RPMI8226 (cell line): ENCODE measurements at places on chromosomes 16 and 17.

GRCh38 chr17:19805006-19805405 is 56.9 kb upstream of the ALDH3A1 start:
- no peak for DNase-seq

- DNase-seq: peak; percentile 55
These were observed 10.3 kb upstream of the SAMD14 start for GRCh38 chr17:50139950-50140885.

GRCh38 chr16:27826081-27826892 is 237.2 kb downstream of the GSG1L start:
- no peak for DNase-seq

- peak; percentile 52 for DNase-seq
These were observed 228.5 kb upstream of the PMFBP1 start for GRCh38 chr16:72400257-72401083.

- no peak for DNase-seq
These were observed 21.1 kb downstream of the RAB40B start for GRCh38 chr17:82677353-82677925.

- DNase-seq: peak; percentile 77
These were observed 7.3 kb downstream of the ARHGAP27 start for GRCh38 chr17:45425125-45425983.

- no peak for DNase-seq
These were observed 1.1 kb downstream of the ARL6IP1 start for GRCh38 chr16:18800293-18800692.

DNA sequence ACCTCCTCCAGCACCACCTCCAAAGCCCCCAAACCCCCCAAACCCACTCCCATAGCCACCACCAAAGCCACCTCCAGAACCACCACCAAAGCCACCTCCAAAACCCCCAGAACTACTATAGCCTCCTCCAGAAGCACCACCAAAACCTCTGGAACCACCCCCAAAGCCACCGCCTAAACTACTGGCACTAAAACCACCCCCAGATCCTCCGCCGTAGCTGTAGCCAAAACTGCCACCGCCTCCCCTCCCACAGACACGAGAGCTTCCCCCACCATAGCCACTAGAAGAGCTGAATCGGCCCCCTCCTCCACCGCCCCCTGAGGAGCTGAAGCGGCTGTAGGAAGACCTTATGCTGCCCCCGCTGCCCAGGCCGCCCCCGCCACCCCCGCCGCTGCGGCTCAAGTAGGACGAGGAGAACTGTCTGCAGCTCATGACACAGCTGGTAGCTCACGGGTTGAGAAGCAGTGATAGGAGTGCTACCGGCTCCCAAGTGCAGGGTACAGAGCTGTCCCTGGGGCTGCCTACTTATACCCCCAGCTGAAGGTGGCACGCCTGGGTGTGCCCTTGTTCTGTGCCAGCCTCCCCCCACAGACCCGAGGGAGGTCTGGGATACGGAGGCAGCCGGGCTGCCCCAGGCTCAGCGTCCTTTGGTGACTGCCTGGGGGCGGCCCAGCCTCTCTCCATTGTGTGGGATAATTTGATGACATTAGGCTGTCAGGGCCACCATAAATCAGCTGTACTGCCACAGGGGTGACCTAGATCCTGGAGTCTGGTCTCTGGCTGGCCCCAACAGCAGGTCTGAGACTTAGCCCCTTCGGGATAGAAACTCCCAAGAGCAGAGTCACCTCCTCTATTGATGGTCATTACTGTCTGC is at the start of gene KRT9:
Gene KRT9 (minus strand): TSS at position 499 of the 874 bp plus-strand sequence. CDS start 67 bp downstream, at position 432.
- no peak for DNase-seq

GRCh38 chr16:87169509-87169995 is 147.6 kb downstream of the C16orf95 start:
- no peak for DNase-seq

GRCh38 chr17:56440419-56440818 is 153.1 kb upstream of the NOG start:
- DNase-seq: no peak

- DNase-seq: no peak
These were observed 61.9 kb upstream of the CIBAR2 start for GRCh38 chr16:85173981-85174751.

DNA sequence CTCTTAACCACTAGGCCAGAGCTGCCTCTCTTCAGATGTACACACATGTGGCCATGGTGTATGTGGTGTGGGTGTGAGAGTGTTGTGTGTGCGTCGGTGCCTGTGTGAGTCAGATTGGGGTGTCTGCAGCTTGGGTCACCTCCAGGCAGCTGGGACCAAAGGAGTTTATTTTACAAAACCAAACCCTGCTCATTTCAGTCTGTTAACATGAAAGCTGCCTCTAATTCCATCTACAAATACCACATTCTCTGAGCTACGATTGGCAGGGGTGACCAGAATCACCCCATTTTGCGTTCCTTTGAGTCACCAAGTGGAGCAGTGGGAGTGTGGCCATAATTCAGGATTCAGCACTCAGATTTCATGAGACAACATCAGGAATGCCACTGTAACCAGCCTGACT is 105.3 kb downstream of the IRX5 start:
- no peak for DNase-seq

DNA sequence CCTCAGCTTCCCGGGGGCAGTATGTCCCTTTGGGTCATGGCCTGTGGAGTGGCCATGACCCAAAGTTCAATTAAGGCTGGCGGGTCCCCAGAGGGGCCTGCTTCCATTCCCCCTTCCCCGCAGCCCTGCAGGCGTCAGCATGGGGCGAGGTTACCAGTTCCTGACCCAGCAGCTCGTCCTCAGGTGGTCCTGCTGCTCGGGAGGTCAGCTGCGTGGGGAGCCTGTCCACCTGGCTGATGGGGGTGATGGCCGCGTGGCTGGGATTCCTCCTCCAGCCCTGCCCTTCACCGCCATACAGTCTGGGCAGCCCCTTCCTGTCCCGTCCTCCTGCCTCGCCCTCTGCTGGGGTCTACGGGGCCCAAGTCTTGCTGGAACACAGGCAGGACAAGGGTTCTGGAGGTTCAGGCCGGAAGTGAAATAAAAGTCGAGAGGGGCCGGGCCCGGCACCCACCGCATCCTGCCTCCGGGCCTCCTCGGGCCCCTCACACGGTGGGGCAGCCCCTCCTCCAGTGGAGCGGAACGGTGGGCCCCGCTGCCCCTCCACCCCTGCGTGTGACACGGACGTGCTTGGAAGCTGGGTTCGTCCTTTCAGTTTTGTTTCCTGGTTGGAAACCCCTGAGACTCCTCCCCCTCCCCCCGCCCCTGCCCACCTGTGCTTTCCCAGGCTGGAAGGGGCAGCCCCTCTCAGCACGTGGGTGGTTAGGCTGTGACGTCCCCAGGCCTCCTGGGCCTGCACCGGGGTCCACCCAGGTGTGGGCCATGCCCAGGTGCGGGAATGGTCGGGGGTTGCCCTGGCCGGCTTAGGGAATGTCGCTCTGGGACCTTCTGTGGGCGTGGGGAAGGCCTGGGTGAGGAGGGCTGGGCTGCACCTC is 6.8 kb downstream of the UBALD2 start:
- peak; percentile 35 for DNase-seq

DNA sequence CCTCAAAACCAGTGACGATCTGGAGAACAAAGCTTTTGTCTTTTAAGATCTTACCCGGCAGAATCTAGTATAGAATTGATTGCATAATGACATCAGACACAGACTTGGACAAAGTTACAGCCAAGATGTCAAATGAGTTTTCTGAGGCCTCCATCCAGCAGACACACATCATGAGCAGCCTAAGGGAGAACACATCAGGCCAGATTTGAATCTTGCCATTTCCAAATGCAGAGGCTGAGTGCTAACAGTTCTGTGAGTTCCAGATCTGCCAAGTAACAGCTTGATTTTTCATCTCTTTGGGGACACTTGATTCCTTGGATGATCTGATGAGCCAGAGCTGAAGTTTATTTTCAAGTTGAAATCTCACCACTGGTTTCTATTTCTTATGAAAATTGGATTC is 21.0 kb downstream of the NOG start:
- no peak for DNase-seq

- no peak for DNase-seq
These were observed 3.4 kb downstream of the NAGPA start for GRCh38 chr16:5030251-5030870.

- DNase-seq: no peak
These were observed 30.7 kb downstream of the DNAH2 start for GRCh38 chr17:7748076-7748775.

GRCh38 chr16:75074920-75075687 is 41.5 kb downstream of the LDHD start:
- peak; percentile 54 for DNase-seq

- no peak for DNase-seq
These were observed 82.1 kb downstream of the OR1D5 start for GRCh38 chr17:2981325-2981724.

DNA sequence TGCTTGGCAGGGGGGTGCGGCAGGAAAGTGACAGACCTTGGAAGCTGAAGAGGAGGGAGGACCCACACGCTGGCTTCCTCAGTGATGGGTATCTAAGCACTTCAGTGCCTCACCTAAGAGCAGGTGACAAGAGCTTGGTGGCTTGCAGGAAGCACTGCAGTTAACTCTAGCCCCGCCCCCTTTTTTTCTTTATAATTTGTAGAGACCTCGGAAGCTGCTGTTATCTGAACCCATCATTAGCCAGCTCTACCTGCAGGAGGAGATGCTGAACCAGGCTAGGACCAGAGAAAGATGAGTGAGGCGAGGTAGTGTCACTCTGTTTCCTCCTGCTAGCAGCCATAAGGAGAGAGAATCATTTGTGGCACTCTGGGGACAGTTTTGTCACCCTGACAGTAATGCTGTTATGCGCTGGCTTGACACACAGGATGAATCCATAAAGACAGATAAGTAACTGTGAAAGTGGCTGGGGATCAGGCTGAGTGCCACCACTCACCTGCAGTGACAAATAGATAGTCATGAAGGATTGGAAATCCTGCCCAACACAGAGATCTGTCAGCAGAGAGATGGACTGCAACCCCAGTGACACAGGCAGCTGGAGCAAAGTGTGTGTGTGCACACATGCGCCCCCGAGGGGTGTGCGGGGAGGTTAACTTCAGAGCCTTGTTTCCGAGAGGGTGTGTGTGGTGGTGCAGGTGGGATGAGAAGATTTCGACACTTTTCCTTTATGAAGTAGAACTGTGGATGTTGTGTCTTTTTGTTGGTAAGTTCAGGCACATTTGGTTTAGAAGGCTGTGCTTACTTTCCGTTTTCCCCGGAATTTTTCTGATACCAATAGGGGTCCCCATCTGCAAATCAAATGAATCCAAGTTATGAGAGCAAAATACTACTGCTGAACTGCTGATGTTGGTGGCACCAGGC is 224.0 kb downstream of the IRX3 start:
- DNase-seq: no peak

DNA sequence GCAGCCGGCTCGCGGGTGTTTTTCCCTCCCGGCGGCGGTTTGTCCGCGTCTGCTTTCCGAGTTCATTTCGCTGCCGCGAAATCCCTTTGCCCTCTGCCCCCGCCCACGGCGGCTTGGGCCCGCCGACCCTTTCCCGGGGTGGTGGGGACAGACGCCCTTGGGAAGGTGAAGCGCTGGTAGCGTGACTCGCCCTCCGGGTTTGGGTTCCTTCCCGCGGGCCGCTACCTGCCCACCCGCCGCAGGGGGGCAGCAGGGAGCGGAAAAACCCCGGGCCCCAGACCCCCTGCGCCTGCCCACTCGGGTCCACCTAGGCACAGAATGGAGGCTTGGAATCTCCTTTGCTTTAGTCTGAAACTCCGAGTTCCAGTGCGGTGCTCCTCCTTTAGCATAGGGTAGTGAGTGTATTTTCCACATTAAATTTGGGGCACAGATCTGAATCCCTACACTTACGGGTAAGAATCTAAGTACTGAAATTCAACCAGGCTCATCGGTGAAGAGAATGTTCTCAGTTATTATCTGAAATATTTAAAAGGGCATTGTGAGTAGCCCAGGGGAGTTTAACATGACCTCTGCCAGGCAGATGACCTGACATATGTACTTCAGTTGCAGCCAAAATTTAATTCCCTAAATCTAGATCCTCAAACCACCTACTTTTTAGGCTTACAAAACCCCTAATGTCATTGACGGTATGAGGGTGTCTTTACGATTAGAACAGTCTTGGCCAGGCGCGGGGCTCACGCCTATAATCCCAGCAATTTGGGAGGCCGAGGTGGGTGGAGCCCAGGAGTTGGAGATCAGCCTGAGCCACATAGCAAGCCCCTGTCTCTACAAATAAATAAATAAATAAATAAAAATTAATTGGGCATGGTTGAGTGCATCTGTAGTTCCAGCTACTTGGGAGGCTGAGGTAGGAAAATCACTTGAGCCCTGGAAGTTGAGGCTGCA is 1.0 kb downstream of the NME2 start:
- peak; percentile 79 for DNase-seq

DNA sequence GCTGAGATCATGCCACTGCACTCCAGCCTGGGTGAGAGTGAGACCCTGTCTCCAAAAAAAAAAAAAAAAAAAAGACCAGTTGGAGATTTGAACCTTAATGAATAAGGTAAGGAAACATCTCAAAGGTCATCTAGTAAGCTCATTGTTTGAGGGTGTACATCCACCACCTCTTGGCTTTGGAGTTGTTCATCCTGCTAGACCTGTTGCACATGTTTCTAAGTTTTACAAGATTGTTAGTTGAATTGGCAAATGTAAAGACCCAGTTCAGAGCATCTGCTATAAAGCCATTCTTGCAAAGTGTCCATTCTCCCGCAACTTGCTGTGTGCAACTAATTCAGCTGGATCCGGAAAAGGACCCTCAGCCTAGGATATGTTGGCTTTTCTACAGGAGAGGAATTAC is 1.5 kb downstream of the PSMD7 start:
- no peak for DNase-seq

DNA sequence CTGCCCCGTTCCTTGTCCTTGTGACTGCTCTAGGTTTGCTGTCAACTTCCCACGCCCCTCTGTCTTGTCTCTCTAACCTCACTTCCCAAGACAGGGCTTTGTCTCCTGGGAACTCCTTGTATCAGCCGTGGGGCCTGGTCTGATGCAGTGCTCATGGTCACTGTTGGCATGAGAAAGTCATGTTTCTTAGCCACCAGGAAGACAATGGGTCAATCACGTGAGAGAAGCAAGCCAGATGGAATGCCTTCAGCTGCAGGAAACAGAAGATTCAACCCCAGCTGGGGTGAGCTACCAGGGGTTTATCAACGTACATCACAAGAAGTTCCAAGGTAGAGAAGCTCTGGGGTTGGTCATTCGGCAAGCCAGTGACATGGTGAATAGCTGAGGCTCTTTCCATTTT is 116.6 kb downstream of the IRF8 start:
- DNase-seq: no peak

GRCh38 chr16:81513204-81514040 is 68.8 kb downstream of the CMIP start:
- DNase-seq: no peak

GRCh38 chr17:39252788-39253460 is 27.2 kb upstream of the STAC2 start:
- no peak for DNase-seq

- no peak for DNase-seq
These were observed 92.3 kb downstream of the PITPNC1 start for GRCh38 chr17:67469208-67469980.

DNA sequence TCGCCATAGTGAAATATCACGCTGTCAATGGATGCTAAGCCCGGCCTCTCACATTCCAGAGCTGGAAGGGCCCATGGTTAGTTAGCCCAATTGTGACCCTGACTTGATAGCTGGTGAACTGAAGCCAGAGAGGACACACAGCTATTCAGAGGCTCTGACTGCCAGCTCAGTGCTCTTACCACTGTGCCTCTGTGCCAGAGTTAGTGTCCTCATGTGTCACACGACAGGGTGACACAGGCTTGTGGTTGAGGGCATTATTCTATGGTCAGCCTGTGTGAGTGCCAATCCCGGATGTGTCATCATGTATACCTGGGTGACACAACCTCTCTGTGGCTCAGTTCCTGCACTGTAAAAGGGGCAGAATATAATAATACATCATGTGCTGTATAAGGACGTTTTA is 2.5 kb upstream of the MT1X start:
- no peak for DNase-seq

GRCh38 chr16:76428858-76429257 is 151.7 kb downstream of the CNTNAP4 start:
- no peak for DNase-seq
